T-helper 2 cell treated with Interferon-gamma antibody and Interleukin-4, amounts not matched to agents 5 μg/mL and 100 μg/mL, for 36 hours (primary cell): ENCODE measurements at places on chromosomes 2 and 18.

- peak overlapping the region; percentile 99 for H3K27ac ChIP-seq
- peaks cover 50% of the 10 kb centered on the region for H3K4me1 ChIP-seq
- no peaks in the 10 kb centered on the region for H3K27me3 ChIP-seq
- peaks cover 44% of the 10 kb centered on the region for H3K36me3 ChIP-seq
Observed at GRCh38 chr2:10120877-10121574, 1.5 kb upstream of the RRM2 start.

DNA sequence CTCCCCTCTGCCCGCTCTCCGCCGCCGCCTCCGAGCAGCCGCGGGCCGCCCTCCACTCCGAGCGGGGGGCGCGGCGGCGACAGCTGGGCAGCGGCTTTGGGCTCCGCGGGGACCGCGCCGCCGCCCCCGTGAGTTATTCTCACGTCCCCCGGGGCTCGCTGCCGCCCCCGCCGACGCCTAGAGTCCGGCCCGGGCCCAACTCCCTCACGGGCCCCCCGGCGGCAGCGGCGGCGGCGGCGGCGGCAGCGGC is 645 bp downstream of the MIB1 start:
- peaks cover 14% of the 10 kb centered on the region for H3K36me3 ChIP-seq
- no peak overlapping the region for H3K27ac ChIP-seq
- no peaks in the 10 kb centered on the region for H3K27me3 ChIP-seq
- peaks cover 37% of the 10 kb centered on the region for H3K4me1 ChIP-seq
- no peak for DNase-seq

DNA sequence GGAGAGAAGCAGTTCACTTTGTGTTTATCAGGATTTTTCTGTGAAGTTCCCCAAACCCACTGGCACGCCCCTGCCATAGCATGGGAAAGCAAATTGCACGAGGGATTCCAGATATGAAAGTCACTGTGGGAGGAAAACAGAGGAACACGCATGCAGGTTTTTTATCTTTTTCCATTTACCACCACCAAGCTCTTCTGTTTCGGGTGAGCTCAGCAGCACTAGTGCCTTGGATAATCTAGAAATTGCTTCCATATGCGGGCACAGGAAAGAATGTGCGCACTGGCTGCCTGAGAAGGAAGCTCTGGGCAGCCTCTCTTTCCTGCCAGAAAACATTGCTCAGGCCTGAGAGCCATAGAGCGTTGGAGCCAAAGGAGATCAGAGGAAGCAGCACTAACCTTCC is 65.9 kb upstream of the WIPF1 start:
- peaks cover 2% of the 10 kb centered on the region for H3K36me3 ChIP-seq
- no peak overlapping the region for H3K4me3 ChIP-seq
- no peak for DNase-seq
- no peaks in the 10 kb centered on the region for H3K27me3 ChIP-seq

DNA sequence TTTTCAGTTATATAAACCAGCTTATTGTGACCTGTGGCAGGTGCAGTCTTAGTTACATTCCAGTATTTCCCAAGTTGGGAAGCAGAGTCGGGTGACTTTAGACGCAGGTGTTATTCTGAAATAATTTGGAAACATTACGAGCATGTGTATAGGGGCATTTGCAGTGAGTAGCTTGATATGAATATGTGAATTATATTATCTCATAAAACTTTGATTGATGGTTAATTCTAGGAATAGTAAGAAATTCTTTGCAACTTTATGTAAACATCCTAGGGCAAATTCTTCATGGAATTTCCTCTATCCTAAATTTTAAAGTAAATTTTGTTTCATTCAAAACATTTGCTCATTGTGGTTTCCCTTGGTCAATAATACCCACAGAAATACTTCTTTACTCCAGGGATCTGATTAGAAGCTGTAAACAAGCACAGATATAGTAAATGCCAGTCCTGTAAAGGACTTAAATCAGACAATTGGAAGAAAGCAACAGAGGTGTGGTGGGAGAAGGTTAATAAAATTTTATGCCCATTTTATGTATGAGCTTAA is 580.6 kb upstream of the CDH2 start:
- H3K27me3 ChIP-seq = no peaks in the 10 kb centered on the region
- H3K27ac ChIP-seq = no peak overlapping the region
- H3K36me3 ChIP-seq = no peaks in the 10 kb centered on the region

DNA sequence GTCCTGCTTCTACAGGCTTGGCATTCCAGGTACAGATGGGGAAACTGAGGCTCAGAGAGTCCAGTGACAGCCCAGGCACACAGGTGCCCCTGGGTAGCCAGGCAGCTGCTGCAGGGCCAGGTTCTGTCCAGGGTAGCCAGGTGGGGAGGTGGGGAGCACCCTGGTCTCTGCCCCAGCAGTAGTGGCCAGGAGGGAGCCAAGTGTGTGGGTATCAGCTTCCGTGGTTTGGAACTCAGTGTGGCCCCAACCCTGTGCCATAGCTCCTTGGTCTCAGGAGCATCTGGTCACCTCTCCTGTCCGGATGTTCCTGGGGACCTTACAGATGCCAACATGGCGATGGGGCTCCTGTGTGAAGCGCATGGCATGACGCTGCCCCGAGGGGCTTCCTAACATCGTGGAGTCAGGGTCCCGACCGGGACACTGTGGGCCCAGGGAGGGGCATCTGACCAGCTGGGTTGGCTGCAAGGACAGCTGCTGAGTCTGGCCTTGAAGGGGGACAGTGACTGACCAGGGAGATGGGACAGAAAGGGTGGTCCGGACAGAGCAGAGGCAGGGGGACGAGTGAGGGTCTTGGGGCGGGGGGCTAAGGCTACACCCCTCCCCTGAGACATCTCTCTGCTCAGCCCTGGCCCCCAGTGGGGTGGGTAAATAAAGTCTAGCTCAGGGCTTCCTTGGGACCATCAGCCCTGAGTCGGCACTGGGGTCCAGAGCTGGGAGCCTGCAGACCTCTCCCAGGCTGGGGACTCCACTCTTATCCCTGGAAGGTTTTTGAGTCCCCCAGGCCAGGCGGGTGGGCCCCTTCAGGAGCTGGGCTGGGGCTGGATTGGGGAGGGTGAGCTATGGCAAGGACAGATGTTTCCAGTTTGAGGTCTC is 76.0 kb upstream of the SMAD7 start:
- no peaks in the 10 kb centered on the region for H3K36me3 ChIP-seq
- DNase-seq = no peak
- peaks cover 7% of the 10 kb centered on the region for H3K27me3 ChIP-seq
- no peak overlapping the region for H3K27ac ChIP-seq
- H3K4me1 ChIP-seq = peaks cover 9% of the 10 kb centered on the region

DNA sequence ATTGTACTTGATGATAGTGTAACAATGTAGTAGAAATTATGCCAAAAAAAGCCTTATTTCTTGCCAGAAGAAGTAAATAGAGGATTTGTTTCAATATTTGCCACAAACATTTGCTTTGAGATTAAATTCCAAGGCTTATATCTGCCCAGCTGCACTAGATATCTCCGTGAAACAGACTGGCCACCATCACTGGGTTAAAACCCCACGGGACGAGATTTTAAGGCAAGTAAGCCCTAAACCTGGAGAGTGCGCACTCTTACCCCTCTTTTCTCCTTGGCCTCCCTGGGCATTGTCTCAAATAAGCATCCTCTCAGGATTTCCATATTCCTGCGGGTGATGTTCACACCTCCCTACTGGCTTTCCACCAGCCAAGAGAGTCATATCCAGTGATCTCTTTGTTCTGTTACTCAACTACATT is 334.4 kb downstream of the AGPS start:
- peaks cover 5% of the 10 kb centered on the region for H3K4me1 ChIP-seq
- no peak overlapping the region for H3K4me3 ChIP-seq
- no peak for DNase-seq
- H3K27ac ChIP-seq = no peak overlapping the region

- no peak for DNase-seq
- no peak overlapping the region for H3K4me3 ChIP-seq
- H3K27me3 ChIP-seq = no peaks in the 10 kb centered on the region
Observed at GRCh38 chr18:58025733-58026132, 18.3 kb upstream of the NEDD4L start.

- no peak for DNase-seq
- H3K27me3 ChIP-seq = peaks cover 16% of the 10 kb centered on the region
- H3K4me3 ChIP-seq = no peak overlapping the region
- H3K27ac ChIP-seq = no peak overlapping the region
- H3K4me1 ChIP-seq = peaks cover 11% of the 10 kb centered on the region
- peaks cover 4% of the 10 kb centered on the region for H3K36me3 ChIP-seq
Observed at GRCh38 chr2:200302940-200303727, 3.4 kb upstream of the SPATS2L start.

GRCh38 chr2:201018636-201019035 is 52.8 kb downstream of the HYCC2 start:
- H3K4me3 ChIP-seq = no peak overlapping the region
- H3K27me3 ChIP-seq = no peaks in the 10 kb centered on the region
- peaks cover 9% of the 10 kb centered on the region for H3K4me1 ChIP-seq
- H3K27ac ChIP-seq = no peak overlapping the region
- peaks cover 21% of the 10 kb centered on the region for H3K36me3 ChIP-seq

- H3K36me3 ChIP-seq = no peaks in the 10 kb centered on the region
- peaks cover 11% of the 10 kb centered on the region for H3K27me3 ChIP-seq
- H3K4me1 ChIP-seq = peaks cover 10% of the 10 kb centered on the region
- DNase-seq = peak; percentile 8
Observed at GRCh38 chr2:26519396-26520147, 41.6 kb upstream of the OTOF start.

- DNase-seq = no peak
- peak overlapping the region; percentile 18 for H3K4me3 ChIP-seq
- H3K27ac ChIP-seq = peak overlapping the region; percentile 62
- H3K27me3 ChIP-seq = no peaks in the 10 kb centered on the region
- peaks cover 4% of the 10 kb centered on the region for H3K36me3 ChIP-seq
Observed at GRCh38 chr2:52934323-52934898, 833.2 kb upstream of the CHAC2 start.

GRCh38 chr18:63267975-63268721 is 51.4 kb downstream of the BCL2 start:
- peaks cover 54% of the 10 kb centered on the region for H3K4me1 ChIP-seq
- H3K27me3 ChIP-seq = no peaks in the 10 kb centered on the region
- peak overlapping the region; percentile 70 for H3K4me3 ChIP-seq
- peaks cover 35% of the 10 kb centered on the region for H3K36me3 ChIP-seq
- DNase-seq = peak; percentile 27

- DNase-seq = no peak
- no peaks in the 10 kb centered on the region for H3K27me3 ChIP-seq
- H3K4me1 ChIP-seq = no peaks in the 10 kb centered on the region
- no peak overlapping the region for H3K27ac ChIP-seq
Observed at GRCh38 chr2:231336700-231337099, 58.8 kb upstream of the B3GNT7 start.
